ENCODE measurements at places on chromosomes 5 and 9.

DNA sequence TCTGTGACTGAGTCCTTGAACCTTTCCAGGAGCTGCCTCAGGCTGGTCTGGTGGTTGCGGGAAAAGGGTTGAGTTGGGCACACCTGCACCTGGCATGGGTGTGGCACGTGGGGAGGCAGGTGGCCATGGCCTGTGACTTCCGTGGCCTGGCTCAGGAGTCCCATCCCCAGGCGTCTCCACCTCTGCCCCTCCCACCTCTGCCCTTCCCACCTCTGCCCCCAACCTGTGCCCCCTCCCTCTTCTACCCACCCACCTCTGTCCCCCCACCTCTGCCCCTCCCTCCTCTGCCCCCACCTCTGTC is 1.9 kb upstream of the QRFP start:
- DNase-seq, result no peak

GRCh38 chr5:1570975-1571374 is 47.2 kb upstream of the LPCAT1 start:
- no peak for DNase-seq

GRCh38 chr9:20670395-20670794 is 13.7 kb upstream of the FOCAD start:
- no peak for DNase-seq

GRCh38 chr5:78367318-78367991 is 7.0 kb downstream of the SCAMP1 start:
- no peak for DNase-seq

GRCh38 chr5:135262364-135262763 is 136.7 kb downstream of the MACROH2A1 start:
- no peak for DNase-seq

- no peak for DNase-seq
Measured at GRCh38 chr5:18243846-18244245, 609.6 kb downstream of the TAF11L14 start.
